Ureter (tissue), 1 donor: ENCODE measurements at places on chromosomes 1 and 21. TPM values are rescaled to one million over a fixed set of nuclear protein-coding genes. Genes with fewer than 3 reads are reported as not detected.

EFNA3 gene
- 1.1 TPM for total RNA-seq

POMGNT1 gene
- total RNA-seq, result 99.6 TPM

ZNF697 gene
- total RNA-seq, result 4.6 TPM

ADORA3 gene
- total RNA-seq, result 5.8 TPM

DNASE2B gene
- 0.34 TPM for total RNA-seq

PLA2G2D gene
- total RNA-seq, result not detected

TMPRSS3 gene
- 1.7 TPM for total RNA-seq

GPR25 gene
- total RNA-seq, result not detected

ACTN2 gene
- 6.7 TPM for total RNA-seq

- DNase-seq, result no peak
These were observed 55.5 kb downstream of the GABPA start for GRCh38 chr21:25790122-25790877.

DNA sequence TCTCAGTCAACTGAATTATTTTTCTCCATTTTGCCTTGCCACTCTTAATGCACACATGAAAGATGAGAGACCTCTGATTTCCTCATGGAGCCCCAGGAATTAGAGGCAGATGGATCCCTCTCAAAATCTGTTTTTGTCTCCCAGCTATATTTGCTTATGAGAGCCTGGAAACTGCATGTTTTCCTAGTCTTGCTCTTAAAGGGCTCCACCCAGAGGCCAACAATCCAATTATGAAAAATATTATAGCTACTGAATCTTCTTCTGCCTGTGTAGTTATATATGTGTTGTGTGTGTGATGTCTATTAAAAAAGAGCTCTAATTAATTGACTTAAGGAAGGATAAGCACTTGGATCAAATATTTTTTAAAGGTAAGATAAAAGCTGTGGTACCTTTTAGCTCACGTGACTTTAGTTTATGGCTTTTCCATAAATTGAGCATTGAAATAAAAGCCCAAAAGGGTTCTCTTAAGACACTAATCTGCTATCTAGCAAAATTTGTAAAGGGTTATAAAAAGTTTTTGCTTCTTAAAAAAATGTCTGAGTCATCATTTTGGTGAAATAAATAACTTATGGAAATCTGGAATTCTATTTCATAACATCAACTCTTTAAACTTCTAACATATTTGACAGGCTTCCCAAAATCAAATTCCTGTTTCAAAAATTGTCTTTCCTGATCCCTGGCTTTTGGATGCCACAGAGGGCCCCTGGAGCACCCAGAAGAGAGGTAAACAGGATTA lies 31.2 kb upstream of the TSPEAR start:
- DNase-seq, result no peak

DNA sequence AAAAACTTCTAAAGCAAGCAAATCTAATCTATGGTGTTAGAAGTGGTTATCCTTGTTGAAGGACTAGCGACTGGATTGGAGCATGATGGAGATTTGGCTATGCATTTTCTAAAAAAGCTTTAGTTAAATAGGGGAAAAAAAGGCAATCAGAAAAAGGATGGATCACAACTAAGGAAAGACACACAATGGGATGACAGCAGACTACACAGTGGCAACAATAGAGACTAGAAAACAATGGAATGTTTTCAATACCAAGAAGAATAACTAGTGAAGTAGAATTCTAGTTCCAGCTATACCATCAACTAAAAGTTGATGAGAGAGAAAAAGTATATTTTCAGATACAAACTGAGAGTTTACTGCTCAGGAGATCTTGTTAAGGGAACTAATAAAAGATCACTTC lies 605.8 kb downstream of the PTPRU start:
- no peak for DNase-seq

GRCh38 chr1:116713474-116713873 lies 40.8 kb upstream of the CD2 start:
- DNase-seq, result no peak

DNA sequence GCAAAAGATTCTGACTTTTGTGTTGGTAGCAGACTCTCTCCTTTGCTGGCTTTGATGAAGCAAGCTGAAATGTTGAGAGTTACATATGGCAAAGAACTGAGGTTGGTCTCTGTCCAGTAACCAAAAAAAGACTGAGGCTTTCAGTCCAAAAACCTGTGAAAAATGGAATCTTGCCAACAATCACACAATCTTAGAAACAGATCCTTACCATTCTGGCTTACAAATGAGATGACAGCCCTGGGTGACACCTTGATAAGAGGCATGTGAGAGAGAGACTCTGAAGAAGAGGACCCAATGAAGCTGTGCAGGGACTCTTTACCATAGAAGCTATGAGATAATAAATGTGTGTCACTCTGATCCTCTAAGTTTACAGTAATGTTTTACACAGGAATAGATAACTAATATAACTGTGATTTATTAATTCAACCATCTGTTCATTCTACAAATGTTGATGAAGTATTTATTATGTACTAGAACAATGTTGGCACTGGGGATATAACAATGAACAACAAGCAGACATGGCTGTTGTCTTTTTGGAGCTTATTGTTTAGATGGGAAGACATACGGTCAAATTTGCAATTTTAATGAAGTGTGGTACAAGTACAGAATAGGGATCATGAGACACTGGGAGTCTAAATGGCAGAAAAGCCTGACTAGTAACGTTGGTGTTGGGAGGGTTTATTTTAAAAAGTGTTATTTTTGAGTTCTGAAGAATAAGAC lies 251.0 kb downstream of the OLFM3 start:
- DNase-seq, result no peak

- no peak for DNase-seq
These were observed 9.1 kb downstream of the ANGPTL7 start for GRCh38 chr1:11198257-11198656.

GRCh38 chr1:20982316-20982715 lies 194.4 kb downstream of the EIF4G3 start:
- DNase-seq, result no peak

- no peak for DNase-seq
These were observed 23.6 kb downstream of the COA6 start for GRCh38 chr1:234396871-234397270.

DNA sequence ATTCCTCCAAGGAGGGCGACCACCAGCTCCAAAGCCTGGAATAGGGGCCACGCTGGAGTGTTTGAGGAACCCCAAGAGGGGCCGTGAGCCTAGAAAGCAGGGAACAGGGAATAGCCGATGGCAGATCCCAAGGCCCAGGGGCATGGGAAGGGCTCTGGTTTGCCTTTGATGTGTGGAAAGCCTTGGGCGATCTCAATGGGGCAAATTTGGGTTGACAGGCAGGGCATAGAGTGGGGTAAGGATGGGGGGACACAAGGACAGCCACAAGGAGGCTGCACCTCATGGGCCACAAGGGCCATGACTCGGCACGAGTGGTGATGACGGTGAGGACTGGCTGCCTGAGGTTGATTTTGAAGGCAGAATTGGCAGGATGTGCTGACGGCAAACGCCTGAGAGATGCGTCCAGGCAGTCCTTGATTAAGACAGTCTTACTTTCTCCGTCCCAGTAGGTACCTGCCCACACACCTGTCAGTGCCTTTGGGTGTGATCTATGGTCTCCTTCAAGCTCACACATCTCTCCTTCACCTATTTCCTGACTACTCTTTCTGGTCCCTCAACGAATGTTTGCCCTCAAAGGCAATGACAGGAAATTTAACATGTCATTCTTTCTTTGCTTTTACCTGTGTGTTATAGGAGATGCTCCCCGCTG lies 2.0 kb upstream of the TMPRSS3 start:
- DNase-seq, result no peak
